ENCODE measurements at places on chromosomes 12 and 14.

DNA sequence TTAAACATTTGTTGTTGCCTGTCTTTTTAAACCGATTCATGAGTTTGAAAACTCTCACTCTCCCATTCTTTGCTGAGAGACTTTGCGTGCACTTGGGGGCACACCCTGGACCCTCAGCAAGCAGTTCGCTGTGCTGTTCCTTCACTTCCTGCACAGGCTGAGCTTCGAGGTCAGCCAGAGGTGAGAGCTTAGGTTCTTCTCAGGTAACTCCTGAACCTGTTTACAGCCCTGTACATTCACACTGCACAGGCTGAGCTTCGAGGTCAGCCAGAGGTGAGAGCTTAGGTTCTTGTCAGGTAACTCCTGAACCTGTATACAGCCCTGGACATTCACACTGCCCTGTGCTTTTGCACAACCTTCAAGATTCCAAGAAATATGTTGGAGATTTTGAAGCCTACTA lies 9.8 kb upstream of the CLECL1 start:
- no peak for DNase-seq

DNA sequence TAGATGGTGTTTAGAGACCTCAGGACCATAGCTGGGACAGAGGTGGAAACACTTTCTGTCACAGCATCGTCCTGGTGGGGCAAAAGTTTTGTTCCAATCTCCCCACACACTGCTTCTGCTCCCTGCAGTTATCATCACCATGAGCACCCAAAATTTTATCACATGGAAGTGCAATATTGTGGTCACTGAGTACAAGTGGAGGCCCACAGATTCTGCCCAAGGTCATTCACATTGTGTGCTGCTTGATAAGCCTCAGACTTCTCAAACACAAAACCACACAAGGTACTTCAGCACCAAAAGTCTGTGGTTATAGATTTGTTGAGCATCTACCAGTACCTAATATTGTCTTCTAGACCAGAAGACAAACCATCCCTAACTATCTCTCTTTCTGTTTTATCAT lies 554 bp upstream of the KRT77 start:
- DNase-seq = no peak

DNA sequence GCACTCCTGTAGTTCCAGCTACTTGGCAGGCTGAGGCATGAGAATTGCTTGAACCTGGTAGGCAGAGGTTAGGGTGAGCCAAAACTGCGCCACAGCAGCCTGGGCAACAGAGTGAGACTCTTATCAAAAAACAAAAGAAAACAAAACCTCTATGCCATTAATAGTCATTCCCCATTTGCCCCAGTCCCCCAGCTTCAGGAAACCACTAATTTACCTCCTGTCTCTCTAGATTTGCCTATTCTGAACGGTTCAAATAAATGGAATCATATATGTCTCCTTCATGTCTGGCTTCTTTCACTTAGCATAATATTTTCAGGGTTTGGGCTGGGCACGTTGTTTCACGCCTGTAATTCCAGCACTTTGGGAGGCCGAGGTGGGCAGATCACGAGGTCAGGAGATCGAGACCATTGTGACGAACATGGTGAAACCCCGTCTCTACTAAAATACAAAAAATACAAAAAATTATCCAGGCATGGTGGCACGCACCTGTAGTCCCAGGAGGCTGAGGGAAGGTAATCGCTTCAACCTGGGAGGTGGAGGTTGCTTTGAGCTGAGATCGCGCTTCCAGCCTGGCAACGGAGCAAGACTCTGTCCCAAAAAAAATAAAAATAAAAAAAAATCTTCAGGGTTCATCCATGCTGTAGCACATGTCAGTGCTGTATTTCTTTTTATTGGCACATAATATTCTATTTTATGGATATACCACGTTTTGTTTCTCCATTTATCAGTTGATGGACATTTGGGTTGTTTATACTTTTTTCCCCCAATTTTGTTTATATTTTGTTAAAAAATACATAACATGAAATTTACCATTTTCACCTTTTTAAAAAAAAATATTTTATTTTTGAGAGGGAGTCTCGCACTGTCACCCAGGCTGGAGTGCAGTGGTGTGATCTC lies 31.9 kb downstream of the KNTC1 start:
- no peak for DNase-seq

DNA sequence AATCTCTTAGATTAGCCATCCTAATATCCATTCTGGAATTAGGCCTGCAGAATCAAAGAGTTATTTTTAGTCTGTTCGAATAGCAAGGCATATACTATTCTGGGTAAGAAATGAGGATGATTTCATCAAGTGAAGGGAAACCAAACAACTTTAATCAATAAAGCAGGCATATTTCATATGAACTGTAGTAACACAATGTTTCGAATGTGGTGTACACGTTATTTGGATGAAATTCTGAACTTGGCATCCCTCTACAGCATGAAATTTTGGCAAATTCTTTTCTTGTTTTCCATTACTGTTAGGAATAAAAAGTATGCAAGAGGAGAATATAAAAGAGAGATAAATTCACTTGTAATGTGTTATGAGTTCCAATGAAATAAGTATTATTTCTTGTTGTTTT lies 1233.3 kb upstream of the SEL1L start:
- no peak for DNase-seq

DNA sequence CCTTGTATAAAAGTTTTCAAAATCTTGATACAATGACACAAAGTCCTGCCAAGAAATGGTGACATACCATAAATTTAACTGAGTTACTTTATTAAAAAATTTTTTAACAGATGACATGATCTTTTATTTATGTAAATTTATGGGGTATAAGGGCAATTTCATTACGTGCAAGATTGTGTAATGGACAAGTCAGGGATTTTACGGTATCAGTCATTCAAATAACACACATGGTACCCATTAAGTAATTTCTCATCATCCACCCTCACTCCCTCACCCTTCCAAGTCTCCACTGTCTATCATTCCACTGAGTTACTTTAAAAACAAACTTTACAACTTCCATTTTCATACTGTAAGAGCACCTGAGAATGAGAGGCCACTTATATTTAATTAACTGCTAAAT lies 37.4 kb downstream of the SPTLC2 start:
- DNase-seq = peak; percentile 29

DNA sequence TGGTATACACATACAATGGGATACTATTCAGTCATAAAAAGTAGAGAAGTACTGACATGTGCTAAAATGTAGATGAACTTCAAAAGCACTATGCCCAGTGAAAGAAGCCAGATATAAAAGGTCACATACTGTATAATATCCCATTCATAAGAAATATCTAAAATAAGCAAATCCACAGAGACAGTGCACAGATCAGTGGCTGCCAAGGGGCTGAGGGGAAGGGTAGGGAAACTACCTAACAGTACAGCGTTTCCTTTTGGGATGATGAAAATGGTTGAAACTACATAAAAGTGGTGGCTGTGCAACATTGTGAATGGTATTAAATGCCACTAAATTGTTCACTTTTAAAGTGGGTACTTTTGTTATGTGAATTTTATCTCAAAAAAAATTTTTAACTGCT lies 11.9 kb downstream of the EAPP start:
- no peak for DNase-seq

GRCh38 chr14:93977790-93978581 lies 1.6 kb upstream of the ASB2 start:
- DNase-seq = no peak

DNA sequence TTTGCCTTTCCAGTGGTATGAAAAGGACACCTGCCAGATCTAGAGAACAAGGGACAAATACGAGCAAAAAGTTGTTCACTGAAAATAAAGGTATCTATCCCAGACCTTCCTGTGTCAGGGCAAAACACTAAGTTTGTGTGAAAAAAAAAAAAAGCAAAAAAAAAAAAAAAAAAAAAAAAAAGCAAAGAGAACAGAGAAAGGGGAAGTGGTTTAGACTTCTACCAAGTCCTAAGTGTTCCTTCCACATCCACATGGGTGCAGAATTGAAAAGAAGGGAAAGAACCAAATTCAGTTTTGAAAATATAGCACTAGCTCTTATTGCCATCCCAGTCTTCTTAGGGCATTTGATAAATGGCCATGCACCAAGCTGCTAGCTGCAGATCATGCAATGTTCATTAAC lies 41.7 kb downstream of the ZCRB1 start:
- DNase-seq = peak; percentile 41

DNA sequence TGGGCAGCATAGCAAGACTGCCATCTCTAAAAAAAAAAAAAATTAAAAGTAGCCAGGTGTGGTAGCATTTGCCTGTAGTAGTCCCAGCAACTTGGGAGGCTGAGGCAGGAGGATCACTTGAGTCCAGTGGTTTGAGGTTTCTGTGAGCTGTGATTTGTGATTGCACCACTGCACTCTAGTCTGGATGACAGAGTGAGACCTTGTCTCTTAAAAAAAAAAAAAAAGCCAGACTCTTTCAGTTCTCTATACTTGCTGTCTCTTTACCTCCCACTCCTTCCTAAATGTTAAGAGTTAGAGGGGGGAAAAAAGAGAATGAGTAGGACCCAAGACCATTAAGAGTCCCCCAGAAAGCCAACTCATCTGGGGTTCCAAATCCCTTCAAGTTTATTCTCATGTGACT lies 17.8 kb downstream of the EIF2S1 start:
- DNase-seq = no peak

DNA sequence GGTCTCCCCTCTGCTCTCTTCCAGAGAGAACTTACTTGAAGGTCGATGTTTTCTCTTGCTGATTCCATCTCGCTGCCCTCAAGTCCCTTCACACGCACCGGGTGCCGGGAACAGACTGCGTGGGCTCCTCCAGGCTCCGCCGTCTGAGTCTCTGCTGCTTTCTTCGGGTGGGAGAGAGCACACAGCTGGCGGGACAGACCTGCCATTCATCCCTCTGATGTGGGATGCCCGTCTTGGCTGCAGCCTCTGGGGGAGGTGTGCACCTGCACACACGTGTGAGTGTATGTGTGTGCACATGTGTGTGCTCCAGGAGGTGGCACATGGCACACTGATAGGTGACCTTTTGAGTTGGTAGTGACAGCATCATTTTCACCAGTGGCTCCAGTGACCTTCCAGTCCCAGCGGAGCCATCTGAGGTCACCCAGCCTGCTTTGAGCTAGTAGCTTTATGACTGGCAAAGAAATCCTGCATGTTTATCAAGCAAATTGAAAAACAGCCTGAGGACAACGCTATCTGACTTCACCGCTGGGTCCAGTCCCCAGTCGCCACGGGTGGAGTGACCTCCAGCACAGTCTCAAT lies at the start of gene NINJ2:
TSS of gene NINJ2 (minus strand) at position 153 of the 579 bp plus-strand sequence. CDS start at position 68, 85 bp downstream.
- DNase-seq = no peak

DNA sequence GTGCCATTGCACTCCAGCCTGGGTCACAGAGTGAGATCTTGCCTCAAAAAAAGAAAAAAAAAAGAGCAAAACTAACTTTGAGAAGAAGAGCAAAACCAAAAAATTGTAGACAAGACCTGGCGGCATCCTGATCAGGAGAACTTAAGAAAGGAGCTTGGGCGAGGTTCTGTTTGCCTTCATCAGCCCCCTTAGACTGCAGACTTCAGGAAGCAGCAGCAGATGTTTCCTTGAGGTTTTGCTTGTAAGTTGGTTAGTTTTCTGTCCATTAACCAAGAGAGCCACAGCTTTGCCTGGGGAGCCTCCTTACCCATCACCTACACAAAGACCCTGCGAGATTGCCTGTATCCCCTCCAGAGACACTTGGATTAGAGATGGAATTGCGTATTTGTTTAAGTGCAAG lies 189.0 kb downstream of the AACS start:
- no peak for DNase-seq

DNA sequence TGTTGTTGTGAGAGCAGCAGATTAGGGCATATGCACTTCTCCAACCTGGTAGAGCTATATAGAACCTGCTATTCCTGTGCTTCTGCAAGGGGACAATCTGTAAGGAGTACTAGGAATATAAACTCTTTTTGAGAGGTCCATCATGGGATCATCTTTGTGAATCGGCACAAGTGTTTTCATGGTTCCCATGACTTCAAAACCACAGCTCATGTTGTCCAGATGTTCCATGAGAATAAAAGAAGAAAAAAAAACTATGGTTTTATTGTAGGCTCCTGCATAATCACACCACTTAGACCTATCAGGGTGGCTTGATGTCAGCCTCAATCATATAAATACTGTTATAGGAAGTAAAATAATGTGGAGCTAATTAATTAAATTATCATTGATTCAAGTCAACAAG lies 311.4 kb upstream of the ATP2B1 start:
- DNase-seq = no peak

- DNase-seq = no peak
Measured at GRCh38 chr14:51605575-51605974, 46.1 kb upstream of the FRMD6 start.

DNA sequence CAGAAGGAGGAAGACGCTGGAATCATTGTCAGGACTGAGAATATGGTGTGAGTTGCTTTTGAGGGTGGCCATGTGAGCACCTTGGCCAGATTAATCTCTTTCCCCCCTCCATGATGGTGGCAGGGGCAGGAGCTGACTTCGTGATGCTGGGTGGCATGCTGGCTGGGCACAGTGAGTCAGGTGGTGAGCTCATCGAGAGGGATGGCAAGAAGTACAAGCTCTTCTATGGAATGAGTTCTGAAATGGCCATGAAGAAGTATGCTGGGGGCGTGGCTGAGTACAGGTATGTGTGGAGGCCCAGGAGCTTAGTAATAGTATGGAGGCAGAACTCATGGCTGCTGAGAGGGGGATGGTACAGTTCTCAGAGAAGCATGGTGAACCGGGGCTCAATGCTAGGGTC lies 4.3 kb downstream of the TINF2 start:
- DNase-seq = no peak

Measured in suppressor macrophage treated with lipopolysaccharide for 1 hour (primary cell).